ENCODE measurements at places on chromosomes 4 and X. TPM values are rescaled to one million over a fixed set of nuclear protein-coding genes. Genes with fewer than 3 reads are reported as not detected.
A peak's percentile ranks its signal among the peaks of the same experiment; 100 is the strongest.

- DNase-seq = peak; percentile 100
These were observed 467 bp upstream of the PGRMC2 start for GRCh38 chr4:128287871-128288688.

- peak; percentile 24 for DNase-seq
These were observed 674 bp downstream of the SH3D19 start for GRCh38 chr4:151324752-151325110.

FAM9B gene
- polyA plus RNA-seq = not detected

GRCh38 chrX:133045986-133046385, 50.9 kb downstream of the USP26 start:
- DNase-seq = no peak

ADGRL3 gene
- 10.6 TPM for polyA plus RNA-seq

All from brain (organoid and tissue), 16 donors.